Fibroblast of pulmonary artery (primary cell): ENCODE measurements at places on chromosomes 4 and X.

DNA sequence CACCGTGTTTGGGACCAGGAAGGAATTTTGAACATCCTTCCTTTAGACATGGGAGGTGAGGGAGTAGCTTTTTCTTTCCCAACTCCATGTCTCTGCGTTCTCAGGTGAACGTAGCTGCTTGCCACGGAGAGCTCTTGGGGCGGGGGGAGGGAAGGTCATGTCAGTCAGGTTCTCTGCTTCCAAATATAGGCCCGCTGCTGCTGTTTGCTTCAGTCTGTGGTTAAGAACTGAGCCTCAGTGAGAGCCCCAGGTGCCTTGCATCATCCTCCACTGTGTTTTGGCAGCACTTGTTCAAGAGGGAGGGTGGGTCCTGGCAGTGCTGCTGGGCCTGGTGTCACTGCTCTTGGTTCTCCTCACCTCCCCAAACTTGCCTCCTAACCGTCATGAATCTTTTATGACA is 46.5 kb downstream of the HADH start:
- no peak for DNase-seq

DNA sequence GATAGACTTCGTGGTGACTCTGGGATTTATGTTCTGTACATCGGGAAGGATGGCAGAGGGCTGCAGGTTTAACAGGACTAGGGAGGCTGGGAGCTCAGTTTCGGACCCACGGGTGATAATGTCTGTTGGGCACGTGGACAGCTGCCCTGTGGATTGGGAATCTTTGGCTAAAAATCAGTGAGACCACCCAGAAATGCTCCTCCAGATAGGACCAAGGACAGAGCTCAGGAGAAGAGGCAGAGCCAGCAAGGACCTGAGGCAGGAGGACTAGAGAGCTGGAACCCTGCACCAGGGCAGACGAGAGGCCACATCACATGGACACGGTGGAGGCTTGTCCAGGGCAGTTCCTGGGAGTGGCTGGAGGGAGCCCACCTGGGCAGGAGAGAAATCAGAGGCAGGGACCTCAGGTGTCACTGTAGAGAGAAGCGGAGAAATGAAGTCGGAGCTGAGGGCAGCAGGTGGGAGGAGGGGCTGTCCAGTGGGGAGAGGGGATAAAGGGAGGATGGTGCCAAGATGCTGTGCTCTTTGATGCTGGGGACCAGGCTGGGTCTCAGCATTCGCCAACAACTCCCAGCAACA is 79.2 kb downstream of the CPZ start:
- DNase-seq = no peak

DNA sequence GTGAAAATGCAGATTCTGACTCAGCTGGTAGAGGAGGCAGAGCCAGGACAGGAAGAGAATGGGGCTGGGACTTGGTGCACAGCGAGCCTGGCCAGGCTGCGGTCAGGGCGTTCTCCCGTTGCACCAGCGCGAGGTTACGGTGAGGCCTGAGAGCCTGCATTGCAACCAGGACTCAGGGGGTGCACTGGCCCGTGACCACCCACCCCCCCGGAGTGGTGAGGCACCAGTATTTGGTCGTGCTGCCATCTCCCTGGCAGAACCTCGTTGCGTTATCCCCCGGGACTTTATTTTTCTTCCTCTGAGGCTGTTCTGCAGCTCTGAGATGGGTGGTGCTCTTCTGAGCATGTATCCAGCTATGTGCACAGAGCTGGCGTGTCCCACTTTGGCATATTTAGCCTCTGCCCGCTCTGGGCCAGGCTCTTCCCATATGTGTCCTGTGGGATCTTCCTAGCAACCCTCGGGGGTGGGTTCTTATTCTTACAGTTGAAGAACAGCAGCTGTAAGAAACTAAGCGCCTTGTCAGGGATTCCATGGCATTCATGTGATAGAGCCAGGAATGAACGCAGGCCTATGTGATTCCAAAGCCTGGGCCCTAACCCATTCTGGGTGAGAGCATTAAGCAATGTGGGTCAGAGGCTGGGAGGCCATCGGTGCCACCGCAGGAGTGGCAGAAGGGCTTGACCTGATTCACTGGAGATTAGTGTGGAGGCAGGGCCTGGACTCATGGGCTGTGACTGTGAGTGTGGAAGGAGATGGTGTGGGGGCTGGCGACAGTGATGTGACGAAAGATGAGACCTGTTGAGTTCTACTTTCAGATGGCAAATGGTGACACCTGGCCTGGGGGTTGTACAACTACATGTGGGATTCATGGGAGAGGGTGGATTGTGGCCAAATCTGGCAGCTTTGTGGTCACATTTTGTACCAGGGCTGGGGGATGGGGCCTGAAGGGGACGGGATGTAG is 3.1 kb downstream of the TADA2B start:
- no peak for DNase-seq

DNA sequence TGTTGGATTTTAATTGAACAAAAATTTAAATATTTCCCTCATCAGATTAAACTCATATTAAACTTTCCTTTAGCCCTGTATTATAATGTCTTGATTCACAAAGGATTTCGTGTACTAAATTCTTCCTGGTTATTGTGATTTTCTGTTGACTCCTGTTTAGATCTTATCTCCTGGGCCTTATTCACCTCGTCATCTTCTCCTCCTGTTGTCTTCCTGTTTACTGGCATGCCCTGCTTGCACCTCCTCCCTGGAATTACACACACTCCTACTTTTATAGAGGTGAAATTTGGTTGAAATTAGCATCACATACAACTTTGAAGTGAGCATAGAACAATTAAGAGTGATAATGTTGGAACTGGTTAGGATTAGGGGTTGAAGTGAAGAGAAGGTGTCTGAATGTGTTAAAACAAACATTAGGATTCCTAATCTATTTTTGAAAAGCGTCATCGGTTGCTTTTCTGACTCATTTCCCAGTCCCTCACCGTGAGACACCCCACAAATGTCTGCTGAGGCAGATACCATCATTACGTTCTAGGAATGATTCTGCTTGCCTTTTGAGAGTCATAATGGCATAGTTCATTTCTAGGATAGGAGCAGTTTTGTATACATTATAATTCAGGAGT is 32.5 kb downstream of the TLL1 start:
- peak; percentile 45 for DNase-seq

DNA sequence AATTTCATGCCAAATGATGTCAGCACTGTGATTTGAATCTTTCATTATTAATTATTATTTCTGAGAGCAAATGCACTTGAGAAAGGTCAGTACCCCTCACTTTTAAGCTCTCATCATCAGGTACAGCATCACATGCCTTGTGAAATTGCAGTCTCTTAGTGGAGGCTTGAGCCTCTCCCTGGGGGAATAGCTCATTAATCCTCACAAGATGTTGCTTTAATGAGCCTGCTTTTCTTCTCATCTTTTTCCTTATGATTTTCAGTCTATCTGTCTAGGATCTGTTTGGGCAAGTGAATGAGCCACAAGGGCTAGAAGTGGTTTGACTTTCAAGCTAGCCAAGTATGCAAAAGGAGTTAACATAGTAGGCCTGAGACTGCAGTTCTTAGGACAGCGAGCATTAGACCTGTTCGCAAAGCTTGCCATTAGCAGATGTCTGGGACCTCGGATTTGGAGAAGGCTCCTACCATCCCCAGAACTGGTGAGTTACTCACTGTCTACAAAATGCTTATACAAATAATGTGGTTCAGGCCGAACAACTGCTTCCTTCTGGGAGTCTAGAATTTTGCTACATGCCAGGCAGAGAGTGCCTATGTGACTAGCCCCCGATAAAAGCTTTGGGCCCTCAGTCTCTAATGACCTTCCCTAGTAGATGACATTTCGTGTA is 174.5 kb downstream of the IL15 start:
- DNase-seq = no peak

DNA sequence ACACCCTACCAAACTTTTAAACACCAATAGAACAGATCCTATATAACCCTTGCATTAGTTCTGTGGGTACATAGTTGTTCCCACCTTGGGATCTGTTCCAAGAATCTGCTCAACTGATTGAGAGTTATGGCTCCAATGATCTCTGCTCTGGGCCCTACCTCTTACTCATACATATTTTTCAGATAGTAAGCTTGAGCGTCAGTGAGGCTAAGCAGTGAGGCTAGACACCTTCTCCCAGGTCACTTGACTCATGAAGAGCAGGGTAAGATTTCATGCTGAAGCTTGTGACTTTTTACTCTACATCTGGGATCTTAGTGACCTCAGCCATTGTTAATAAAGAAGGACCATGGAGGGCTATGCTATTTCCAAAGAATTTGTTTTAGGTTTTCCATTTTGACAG is 23.1 kb upstream of the TNIP3 start:
- no peak for DNase-seq

GRCh38 chr4:88098993-88099752 is 59.3 kb downstream of the ABCG2 start:
- no peak for DNase-seq

DNA sequence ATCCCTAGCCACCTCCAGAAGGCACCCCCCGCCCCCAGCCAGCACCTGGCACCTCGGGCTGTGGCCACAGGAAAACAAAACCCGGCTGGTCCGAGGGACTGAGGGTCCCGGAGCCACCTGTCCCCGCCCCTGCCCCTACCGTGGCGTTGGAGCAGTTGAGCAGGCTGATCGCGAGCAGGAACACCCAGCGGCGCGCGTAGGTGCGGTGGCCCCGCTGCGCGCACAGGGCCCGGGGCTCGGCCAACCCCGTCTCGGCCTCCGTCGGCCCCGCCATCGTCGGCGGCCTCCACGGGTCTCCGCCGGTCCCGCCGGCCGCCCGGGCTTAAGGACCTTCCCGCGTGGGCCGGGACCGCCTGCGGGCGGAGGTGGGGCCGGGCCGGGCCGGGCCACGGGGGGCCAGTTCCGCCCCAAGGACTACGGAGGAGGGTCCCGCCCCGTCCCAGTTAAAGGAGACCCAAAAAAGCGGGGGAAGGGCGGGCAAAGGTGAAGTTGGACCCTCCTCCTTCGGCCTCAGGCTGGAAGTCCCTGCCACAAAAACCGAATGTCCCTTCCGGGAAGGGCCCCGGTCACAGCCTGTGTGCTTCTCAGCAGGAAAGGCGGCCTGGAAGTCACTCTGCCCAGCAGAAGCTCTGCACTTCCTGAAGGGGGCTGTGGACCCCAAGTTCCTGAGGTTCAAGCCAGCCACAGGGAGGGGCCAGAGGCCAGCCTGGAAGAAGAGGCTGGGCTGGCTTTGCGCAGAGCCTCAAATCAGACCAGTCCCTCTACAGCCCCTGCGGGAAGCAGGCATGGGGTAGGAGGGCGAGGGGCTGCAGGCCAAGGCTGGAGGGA is at the start of gene SLC49A3:
Gene SLC49A3 (minus strand): TSS at position 298 of the 828 bp plus-strand sequence. CDS start 24 bp downstream, at position 274.
- DNase-seq = no peak

DNA sequence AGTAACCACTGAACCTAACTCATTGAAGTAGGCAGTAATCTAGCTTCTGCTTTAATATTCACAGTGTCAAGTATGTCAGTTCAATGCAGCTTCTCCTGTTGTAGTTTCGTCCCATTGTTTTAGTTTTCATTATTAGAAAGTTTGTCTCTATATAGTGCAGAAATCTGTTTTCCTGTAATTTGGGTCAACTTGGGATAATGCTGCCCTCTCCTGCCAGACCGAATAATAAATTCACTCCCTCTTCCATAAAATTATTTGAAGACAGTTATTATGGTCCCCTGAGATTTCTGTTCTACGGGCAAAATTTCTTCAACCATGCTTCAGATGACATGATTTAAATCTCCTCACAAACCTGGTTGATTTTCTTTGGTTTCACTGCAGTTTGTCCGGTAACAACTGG is 4.6 kb upstream of the LUZP4 start:
- peak; percentile 7 for DNase-seq

- DNase-seq = no peak
These were observed 565.7 kb upstream of the SMIM31 start for GRCh38 chr4:164188236-164188635.

- peak; percentile 67 for DNase-seq
These were observed 125.5 kb downstream of the GPC3 start for GRCh38 chrX:133859860-133860259.

DNA sequence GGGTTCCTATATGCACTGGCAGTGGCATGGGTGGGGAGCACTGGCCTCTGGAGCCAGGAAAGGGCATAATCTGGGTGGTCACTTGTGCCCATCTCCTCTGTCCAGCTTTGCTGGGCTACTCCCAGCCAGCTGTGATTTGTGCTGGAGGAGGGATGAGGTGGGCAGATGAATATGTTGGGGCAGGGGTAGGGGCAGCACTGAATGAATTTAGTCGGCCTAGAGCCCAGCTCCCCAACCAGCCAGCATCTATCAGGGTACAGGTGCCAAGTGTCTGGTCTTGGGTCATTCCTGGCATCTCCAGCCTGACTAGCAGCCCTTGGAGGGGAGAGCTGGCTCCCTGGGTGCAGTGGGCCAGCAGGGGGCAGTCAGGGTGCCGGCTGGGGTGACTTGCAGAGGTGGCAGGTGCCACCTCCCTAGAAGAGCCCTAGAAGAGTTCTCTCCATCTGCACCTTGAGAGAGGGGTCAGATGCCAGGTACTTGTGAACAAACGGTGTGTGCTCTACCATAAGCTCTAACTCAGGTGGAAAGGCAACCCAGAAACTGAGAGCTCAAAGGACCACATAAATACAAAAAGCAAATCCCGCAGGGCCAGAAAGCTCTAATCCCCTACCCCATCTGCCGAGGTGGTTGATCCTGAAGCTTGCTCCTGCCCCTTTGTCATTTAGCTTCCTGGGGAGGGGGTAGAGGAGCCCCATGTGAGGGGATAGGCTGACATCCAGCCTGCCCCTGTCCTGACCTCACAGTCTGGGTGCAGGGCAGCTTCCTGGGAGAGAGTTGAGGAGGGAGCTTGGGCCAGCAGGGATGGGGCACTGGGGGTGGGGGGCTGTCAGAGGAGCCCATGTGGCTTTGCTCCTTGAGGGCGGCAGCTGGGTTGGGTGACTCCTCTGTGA is 2.2 kb downstream of the SORCS2 start:
- peak; percentile 17 for DNase-seq

DNA sequence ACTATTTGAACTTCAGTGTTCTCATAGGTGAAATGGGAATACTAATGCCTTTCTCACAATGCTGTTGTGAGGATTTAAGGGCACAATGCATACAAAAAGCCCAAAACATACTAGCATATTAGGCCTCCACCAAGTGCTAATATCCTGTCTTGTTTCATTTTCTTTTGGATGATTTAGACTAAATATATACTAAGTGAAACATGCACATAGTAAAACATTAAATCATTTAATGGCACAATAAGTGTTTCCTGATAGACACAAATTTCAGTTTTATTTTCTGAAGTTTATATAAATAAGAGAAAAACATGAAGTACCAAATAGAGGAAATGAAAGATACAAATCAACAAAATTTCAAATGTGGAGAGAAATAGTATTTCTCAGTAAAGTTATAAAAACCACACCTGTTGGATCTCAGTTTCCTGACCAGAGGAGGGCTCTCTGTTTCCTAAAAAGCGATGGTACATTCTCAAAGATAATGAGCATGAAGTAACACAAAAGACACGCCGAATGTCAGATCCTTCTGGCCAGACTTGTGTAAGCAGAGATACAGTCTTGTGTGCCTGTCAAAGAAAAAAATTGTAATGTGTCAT is 25.1 kb downstream of the DDX60 start:
- DNase-seq = no peak

GRCh38 chr4:183397741-183398297 is 46.6 kb upstream of the CDKN2AIP start:
- DNase-seq = no peak

- DNase-seq = no peak
These were observed 182.2 kb downstream of the AR start for GRCh38 chrX:67726018-67726417.

GRCh38 chr4:145824463-145824862 is 114.2 kb downstream of the ZNF827 start:
- DNase-seq = no peak
